ENCODE measurements at places on chromosomes 7 and 10.

GRCh38 chr7:78863281-78863680 is 590.2 kb downstream of the MAGI2 start:
- H3K27ac ChIP-seq, result no peak overlapping the region
- no peak for DNase-seq
- H3K4me1 ChIP-seq, result no peaks in the 10 kb centered on the region
- H3K4me3 ChIP-seq, result no peak overlapping the region
- H3K27me3 ChIP-seq, result no peaks in the 10 kb centered on the region

GRCh38 chr10:1559761-1560160 is 177.6 kb downstream of the ADARB2 start:
- no peaks in the 10 kb centered on the region for H3K36me3 ChIP-seq
- no peak overlapping the region for H3K4me3 ChIP-seq
- DNase-seq, result no peak
- H3K27me3 ChIP-seq, result peaks cover 3% of the 10 kb centered on the region
- no peak overlapping the region for H3K27ac ChIP-seq
- no peaks in the 10 kb centered on the region for H3K4me1 ChIP-seq

DNA sequence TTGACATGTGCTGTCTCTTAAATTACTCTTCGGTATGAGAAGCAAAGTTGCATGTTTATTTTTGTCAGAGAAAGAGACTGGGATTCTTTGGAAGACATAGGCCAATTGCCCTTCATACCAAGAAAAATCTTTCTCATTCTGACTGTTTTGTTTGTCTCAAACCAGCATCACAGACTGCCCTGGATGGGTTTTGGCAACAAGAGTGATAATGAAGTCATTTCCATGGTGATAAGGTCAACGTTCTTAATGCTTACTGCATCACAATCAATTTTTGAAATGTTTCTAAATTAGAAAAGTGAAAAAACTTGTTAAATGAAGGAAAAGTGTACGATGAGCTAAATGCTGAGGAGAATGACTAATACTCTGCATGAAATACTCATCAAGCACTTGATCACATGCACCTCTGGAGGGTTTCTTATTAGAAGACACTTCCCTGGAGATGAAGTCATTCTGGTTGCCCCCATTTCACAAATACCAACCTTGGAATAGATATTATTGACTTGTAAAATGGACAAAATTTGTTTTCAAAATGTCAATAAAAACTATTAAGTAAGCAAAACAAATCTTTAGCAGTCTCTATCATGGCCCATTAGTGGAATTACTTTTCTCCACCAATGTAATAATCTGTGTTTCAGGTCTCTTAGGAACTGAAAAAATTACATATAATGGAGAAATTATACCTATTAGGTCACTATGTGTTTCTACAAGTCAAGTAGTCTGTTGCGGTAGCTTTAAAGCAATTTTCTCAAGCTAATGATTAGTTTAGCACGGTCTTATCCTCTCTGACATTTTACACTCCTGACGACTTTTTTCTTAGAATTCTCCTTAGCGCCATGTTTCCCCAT is 19.9 kb upstream of the SEC61G start:
- DNase-seq, result no peak
- H3K36me3 ChIP-seq, result no peaks in the 10 kb centered on the region
- peaks cover 3% of the 10 kb centered on the region for H3K27me3 ChIP-seq
- H3K4me1 ChIP-seq, result no peaks in the 10 kb centered on the region
- no peak overlapping the region for H3K27ac ChIP-seq

DNA sequence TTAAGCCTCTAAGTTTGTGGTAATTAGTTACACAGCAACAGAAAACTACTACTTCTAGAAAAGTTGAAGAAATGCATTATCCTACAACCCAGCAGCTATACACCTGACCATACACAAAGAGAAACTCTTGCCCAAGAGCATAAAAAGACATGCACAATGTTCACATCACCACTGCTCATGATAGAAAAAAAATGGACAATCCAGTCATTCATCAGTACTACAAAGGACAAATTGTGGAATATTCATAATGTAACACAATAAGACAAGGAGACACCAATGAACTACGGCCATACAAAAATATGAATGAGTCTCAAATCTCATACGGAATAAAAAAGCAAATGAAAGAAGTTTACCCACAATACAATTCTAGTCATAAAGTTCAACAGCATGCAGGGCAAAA is 87.4 kb downstream of the ZFAND4 start:
- no peak for DNase-seq
- H3K36me3 ChIP-seq, result peaks cover 35% of the 10 kb centered on the region
- H3K27ac ChIP-seq, result no peak overlapping the region
- no peak overlapping the region for H3K4me3 ChIP-seq
- H3K4me1 ChIP-seq, result peaks cover 16% of the 10 kb centered on the region

DNA sequence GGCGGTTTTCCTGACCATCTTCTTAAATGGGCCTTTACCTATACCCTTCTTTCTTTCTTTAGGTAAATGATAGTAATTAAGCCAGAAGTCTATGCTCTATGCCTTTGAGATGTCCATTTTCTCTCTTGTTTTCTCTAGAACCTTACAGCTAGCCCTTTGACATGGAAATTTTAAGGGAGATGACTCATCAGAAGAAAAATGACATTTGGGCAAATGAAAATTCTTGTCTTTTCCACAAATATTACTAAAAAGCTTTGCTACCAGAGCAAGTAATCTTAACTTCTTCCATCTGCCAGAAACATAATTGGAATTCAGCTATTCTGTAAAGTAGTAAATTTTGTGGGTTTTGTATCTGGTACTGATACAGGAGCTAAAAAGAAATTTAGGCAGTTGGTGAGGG is 59.5 kb downstream of the CCDC3 start:
- no peaks in the 10 kb centered on the region for H3K4me1 ChIP-seq
- no peak overlapping the region for H3K27ac ChIP-seq
- H3K36me3 ChIP-seq, result no peaks in the 10 kb centered on the region

DNA sequence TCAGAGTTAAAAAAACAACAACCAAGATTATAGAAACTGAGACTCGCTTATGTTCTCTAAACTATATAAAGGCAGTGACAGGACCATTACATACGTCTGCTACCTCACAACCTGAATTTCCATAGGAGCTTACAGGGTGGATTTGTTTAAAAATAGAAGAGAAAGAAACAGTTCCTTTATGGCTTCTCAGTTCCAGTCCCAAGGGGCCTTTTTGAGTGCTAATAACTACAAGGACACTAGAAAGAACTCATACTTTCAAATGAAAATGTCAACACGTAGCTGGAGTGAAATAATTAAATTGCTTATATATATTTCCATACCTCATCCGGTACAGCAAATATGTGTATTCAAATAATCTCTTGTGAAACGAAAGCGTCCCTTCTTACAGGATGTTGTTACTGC is 19.7 kb downstream of the TSPAN12 start:
- no peak overlapping the region for H3K4me3 ChIP-seq
- no peaks in the 10 kb centered on the region for H3K4me1 ChIP-seq
- no peaks in the 10 kb centered on the region for H3K27me3 ChIP-seq
- H3K27ac ChIP-seq, result no peak overlapping the region
- no peaks in the 10 kb centered on the region for H3K36me3 ChIP-seq

- peaks cover 19% of the 10 kb centered on the region for H3K4me1 ChIP-seq
- peak overlapping the region; percentile 27 for H3K4me3 ChIP-seq
- peaks cover 2% of the 10 kb centered on the region for H3K27me3 ChIP-seq
- peaks cover 58% of the 10 kb centered on the region for H3K36me3 ChIP-seq
- no peak for DNase-seq
These were observed 45.5 kb downstream of the UBE2H start for GRCh38 chr7:129907122-129907736.

DNA sequence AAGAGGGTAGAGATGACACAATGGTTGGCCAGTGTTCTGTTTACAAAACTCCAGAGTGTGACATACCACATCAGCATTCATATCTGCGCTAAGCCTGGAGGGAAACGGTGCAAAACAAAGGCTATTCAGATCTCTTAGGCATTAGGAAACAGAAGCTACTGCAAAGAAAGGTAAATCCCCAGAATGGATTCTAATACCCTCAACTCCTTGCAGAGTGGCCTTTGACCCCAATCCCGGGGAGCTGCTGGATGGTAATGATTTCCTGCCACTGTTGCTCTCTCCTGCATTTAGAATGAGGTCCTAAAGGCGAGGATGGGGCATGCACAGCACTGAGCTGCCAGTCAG is 65.2 kb downstream of the AOAH start:
- H3K27me3 ChIP-seq, result no peaks in the 10 kb centered on the region
- H3K36me3 ChIP-seq, result peaks cover 18% of the 10 kb centered on the region
- no peak overlapping the region for H3K4me3 ChIP-seq

GRCh38 chr7:123828805-123829204 is 16.2 kb upstream of the HYAL4 start:
- peaks cover 16% of the 10 kb centered on the region for H3K27me3 ChIP-seq
- no peaks in the 10 kb centered on the region for H3K36me3 ChIP-seq
- H3K4me3 ChIP-seq, result no peak overlapping the region
- H3K27ac ChIP-seq, result no peak overlapping the region

DNA sequence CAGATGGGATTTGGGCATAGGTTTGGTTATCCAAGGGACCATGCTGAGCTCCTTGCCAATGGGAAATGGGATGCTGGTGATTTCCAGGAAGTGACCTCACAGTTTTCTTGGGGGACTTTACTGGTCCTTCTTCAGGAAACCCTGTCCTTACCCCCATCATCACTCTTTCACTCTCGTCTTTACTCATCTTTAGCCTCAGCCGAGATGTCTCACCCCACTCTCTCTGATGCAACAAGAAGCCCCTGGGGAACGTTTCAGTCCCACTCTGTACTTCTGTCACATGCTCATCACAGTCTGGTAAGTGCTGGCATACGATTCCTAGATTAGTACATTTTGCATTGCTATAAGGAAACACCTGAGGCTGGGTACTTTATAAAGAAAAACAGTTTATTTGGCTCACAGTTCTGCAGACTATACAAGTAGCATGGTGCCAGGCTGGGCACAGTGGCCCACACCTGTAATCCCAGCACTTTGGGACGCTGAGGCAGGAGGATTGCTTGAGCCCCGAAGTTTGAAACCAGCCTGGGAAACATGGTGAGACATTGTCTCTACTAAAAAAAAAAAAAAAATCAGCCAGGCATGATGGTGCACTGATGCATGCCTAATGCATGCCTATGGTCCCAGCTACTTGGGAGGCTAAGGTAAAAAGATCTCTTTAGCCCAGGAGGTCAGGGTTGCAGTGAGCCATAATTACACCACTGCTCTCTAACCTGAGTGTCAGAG is 63.5 kb upstream of the VKORC1L1 start:
- H3K27ac ChIP-seq, result no peak overlapping the region
- H3K4me3 ChIP-seq, result no peak overlapping the region
- no peaks in the 10 kb centered on the region for H3K4me1 ChIP-seq
- no peak for DNase-seq
- H3K36me3 ChIP-seq, result peaks cover 3% of the 10 kb centered on the region
- H3K27me3 ChIP-seq, result peaks cover 2% of the 10 kb centered on the region

GRCh38 chr10:12481924-12482323 is 132.6 kb downstream of the CAMK1D start:
- H3K36me3 ChIP-seq, result peaks cover 1% of the 10 kb centered on the region
- no peak for DNase-seq
- H3K27me3 ChIP-seq, result no peaks in the 10 kb centered on the region
- H3K27ac ChIP-seq, result no peak overlapping the region
- H3K4me1 ChIP-seq, result peaks cover 10% of the 10 kb centered on the region

- no peak for DNase-seq
- peaks cover 2% of the 10 kb centered on the region for H3K4me1 ChIP-seq
- no peaks in the 10 kb centered on the region for H3K36me3 ChIP-seq
- H3K27me3 ChIP-seq, result peaks cover 32% of the 10 kb centered on the region
- no peak overlapping the region for H3K27ac ChIP-seq
- H3K4me3 ChIP-seq, result no peak overlapping the region
These were observed 12.6 kb downstream of the TMEM176B start for GRCh38 chr7:150787321-150788281.

DNA sequence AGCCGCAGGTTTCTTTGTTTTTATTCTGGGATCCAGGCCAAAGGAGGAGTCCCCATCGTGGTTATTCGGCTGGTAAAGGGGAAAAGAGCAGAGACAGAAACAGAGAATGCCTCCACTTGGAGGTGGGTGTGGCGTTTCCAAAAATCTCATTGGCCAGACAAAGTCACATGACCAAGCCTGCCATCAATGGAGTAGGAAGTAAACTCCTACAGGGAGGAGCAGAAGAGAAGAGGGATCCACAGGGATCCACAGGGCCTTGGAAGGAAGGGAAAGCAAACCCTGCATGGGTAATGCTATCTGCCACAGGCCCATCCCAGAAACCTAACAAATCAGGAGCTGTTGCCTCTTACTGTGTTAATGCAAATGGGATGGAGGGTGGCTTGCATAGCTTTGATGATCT is 425.7 kb upstream of the GALNT17 start:
- H3K36me3 ChIP-seq, result no peaks in the 10 kb centered on the region
- H3K4me3 ChIP-seq, result no peak overlapping the region
- no peak for DNase-seq
- peaks cover 2% of the 10 kb centered on the region for H3K27me3 ChIP-seq

- no peak overlapping the region for H3K27ac ChIP-seq
- DNase-seq, result no peak
- no peaks in the 10 kb centered on the region for H3K27me3 ChIP-seq
- H3K4me3 ChIP-seq, result no peak overlapping the region
- H3K36me3 ChIP-seq, result peaks cover 49% of the 10 kb centered on the region
- peaks cover 36% of the 10 kb centered on the region for H3K4me1 ChIP-seq
These were observed 86.3 kb downstream of the PRKCQ start for GRCh38 chr10:6493521-6494441.

GRCh38 chr10:128837478-128837877 is 629.6 kb upstream of the MGMT start:
- no peak for DNase-seq
- H3K4me3 ChIP-seq, result no peak overlapping the region
- H3K4me1 ChIP-seq, result no peaks in the 10 kb centered on the region
- no peak overlapping the region for H3K27ac ChIP-seq
- H3K36me3 ChIP-seq, result no peaks in the 10 kb centered on the region
- H3K27me3 ChIP-seq, result peaks cover 6% of the 10 kb centered on the region

DNA sequence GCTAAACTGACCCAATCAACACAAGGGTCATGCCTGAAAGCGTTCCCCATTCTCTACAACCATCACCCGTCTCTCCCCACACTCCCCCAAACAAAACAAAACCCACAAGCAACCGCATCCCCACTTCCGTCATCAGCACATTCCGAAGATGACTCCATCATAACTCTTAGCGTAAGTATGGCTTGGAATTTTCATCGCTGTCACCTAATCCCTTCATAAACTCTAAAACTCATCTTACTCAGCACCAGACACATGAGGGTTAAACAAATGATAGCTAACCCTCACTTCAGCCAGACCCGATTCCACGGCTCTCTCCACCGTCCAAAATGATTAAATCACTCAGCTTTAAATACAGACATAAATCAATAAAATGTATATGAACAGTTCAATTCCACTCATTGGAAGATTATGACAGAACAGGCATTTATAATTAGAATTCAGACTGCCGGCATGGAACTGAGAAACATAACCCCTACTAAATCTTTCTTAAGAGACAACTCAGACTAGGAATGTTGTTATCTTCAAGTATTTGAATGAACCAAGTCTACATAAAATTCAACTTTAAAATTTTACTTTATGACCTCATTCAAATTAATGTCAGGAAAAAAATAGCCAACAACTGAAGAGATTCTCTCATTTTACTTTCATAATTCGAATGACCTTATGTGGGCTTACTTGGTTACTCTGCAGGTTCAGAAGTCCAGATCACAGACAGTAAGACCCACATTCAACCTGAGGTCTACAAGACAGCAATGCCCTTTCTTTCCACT is 215.9 kb downstream of the PARD3 start:
- H3K36me3 ChIP-seq, result no peaks in the 10 kb centered on the region
- DNase-seq, result no peak
- no peak overlapping the region for H3K27ac ChIP-seq
- no peak overlapping the region for H3K4me3 ChIP-seq
- H3K27me3 ChIP-seq, result peaks cover 2% of the 10 kb centered on the region

- H3K36me3 ChIP-seq, result peaks cover 10% of the 10 kb centered on the region
- peaks cover 10% of the 10 kb centered on the region for H3K27me3 ChIP-seq
- H3K27ac ChIP-seq, result peak overlapping the region; percentile 91
These were observed 984 bp downstream of the SMURF1 start for GRCh38 chr7:99142727-99143520.

GRCh38 chr10:61673360-61673759 is 10.6 kb downstream of the CABCOCO1 start:
- no peak overlapping the region for H3K27ac ChIP-seq
- H3K36me3 ChIP-seq, result no peaks in the 10 kb centered on the region
- no peaks in the 10 kb centered on the region for H3K4me1 ChIP-seq
